ENCODE measurements at places on chromosomes 6 and 20. TPM values are rescaled to one million over a fixed set of nuclear protein-coding genes. Genes with fewer than 3 reads are reported as not detected.

PRND gene
- polyA plus RNA-seq: not detected

ADGRF5 gene
- 7.4 TPM for polyA plus RNA-seq

SMPD2 gene
- 3.3 TPM for polyA plus RNA-seq

WASF1 gene
- polyA plus RNA-seq: 3.2 TPM

ADGRB3 gene
- polyA plus RNA-seq: 0.21 TPM

APCDD1L gene
- polyA plus RNA-seq: 0.04 TPM

TGM2 gene
- 106 TPM for polyA plus RNA-seq

PDYN gene
- not detected for polyA plus RNA-seq

CEP85L gene
- polyA plus RNA-seq: 0.40 TPM

SALL4 gene
- 0.16 TPM for polyA plus RNA-seq

CUL7 gene
- polyA plus RNA-seq: 2.2 TPM

SLC24A3 gene
- polyA plus RNA-seq: 0.28 TPM

PSORS1C1 gene
- 0.08 TPM for polyA plus RNA-seq

LPA gene
- polyA plus RNA-seq: 13.1 TPM

PRDM1 gene
- polyA plus RNA-seq: 0.47 TPM

BPIFB6 gene
- not detected for polyA plus RNA-seq

TMEM200A gene
- 0.10 TPM for polyA plus RNA-seq

EDEM2 gene
- polyA plus RNA-seq: 22.3 TPM

MMP24 gene
- polyA plus RNA-seq: 0.11 TPM

JARID2 gene
- 1.4 TPM for polyA plus RNA-seq

TINAG gene
- polyA plus RNA-seq: not detected

GLP1R gene
- polyA plus RNA-seq: not detected

TRIM10 gene
- polyA plus RNA-seq: 0.72 TPM

HCRTR2 gene
- polyA plus RNA-seq: not detected

NEDD9 gene
- 16.8 TPM for polyA plus RNA-seq

EPB41L1 gene
- 2.4 TPM for polyA plus RNA-seq

C20orf202 gene
- 0.10 TPM for polyA plus RNA-seq

SLPI gene
- 128 TPM for polyA plus RNA-seq

PHACTR1 gene
- polyA plus RNA-seq: 0.67 TPM

CEP162 gene
- polyA plus RNA-seq: 2.1 TPM

CTCFL gene
- 0.08 TPM for polyA plus RNA-seq

B4GALT5 gene
- polyA plus RNA-seq: 2.0 TPM

C6orf58 gene
- polyA plus RNA-seq: not detected

AK9 gene
- 5.3 TPM for polyA plus RNA-seq

GNMT gene
- 163 TPM for polyA plus RNA-seq

DUSP15 gene
- polyA plus RNA-seq: 0.35 TPM

EYA4 gene
- polyA plus RNA-seq: not detected

TMEM170B gene
- polyA plus RNA-seq: 3.1 TPM

TBX18 gene
- polyA plus RNA-seq: not detected

KIF25 gene
- polyA plus RNA-seq: 0.05 TPM

PACSIN1 gene
- polyA plus RNA-seq: 0.17 TPM

ARMH2 gene
- not detected for polyA plus RNA-seq

GINS1 gene
- 0.70 TPM for polyA plus RNA-seq

BACH2 gene
- 2.0 TPM for polyA plus RNA-seq

SLC2A4RG gene
- polyA plus RNA-seq: 39.7 TPM

SLC17A3 gene
- polyA plus RNA-seq: 8.3 TPM
